Stimulated activated CD4-positive, alpha-beta T cell treated with anti-CD3 and anti-CD28 coated beads, TNF-alpha, amount 100 ng/mL, for 48 hours (primary cell): ENCODE measurements at places on chromosomes 11 and 22.

DNA sequence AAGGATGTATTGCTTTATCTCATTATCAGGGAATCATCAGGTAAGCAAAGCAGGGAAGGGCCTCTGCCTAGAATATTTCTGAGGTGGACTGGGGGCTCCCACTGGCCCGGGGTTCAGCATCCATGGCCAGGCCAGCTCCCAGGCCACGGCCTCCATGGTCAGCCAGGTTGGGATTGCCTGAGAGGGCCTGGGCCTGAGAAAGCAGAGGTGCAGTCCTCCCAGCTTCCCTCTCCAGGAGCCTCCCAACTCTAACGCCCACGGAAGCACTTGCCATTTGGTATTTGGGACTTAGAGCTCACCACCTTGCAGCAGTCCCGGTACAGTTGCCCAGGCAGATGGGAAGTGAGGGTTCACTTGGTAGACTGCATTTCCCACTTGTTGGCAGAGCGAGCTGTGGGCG lies 12.7 kb downstream of the DGAT2 start:
- DNase-seq: no peak

GRCh38 chr11:18245396-18245795 lies 3.1 kb downstream of the SAA2 start:
- no peak for DNase-seq

- no peak for DNase-seq
These were observed 2.7 kb downstream of the SLC43A1 start for GRCh38 chr11:57512646-57513451.

- DNase-seq: no peak
These were observed 11.9 kb upstream of the SH3BP1 start for GRCh38 chr22:37627545-37627944.

- no peak for DNase-seq
These were observed 18.4 kb downstream of the OR2AT4 start for GRCh38 chr11:75078233-75078632.

- DNase-seq: no peak
These were observed 116.2 kb downstream of the ETS1 start for GRCh38 chr11:128471138-128471661.

GRCh38 chr11:45599161-45599943 lies 66.1 kb downstream of the CHST1 start:
- no peak for DNase-seq

- no peak for DNase-seq
These were observed 8.6 kb downstream of the CDPF1 start for GRCh38 chr22:46241396-46242007.

DNA sequence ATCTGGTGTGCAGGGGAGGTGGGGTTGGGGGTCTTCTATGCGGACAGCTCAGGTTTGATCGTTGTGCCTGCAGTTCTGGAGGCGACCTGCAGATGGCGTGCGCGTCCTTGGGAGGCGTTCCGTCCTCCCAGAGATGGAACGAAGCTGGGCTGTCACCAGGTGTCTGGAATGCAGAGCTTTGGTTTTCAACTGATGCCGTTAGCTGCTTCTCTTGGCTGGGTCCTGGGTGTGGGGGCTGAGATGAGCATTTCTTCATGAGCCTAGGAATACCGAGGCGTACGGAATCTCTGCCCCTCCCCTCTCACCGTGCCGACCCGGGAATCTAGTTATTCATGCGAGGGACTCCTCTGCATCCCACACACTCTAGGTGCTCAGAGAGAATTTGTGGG lies 98.6 kb downstream of the CEP164 start:
- DNase-seq: peak; percentile 59

- no peak for DNase-seq
These were observed 28.2 kb upstream of the CCDC81 start for GRCh38 chr11:86346513-86346912.

GRCh38 chr22:19466126-19466716 lies 12.8 kb downstream of the UFD1 start:
- no peak for DNase-seq

DNA sequence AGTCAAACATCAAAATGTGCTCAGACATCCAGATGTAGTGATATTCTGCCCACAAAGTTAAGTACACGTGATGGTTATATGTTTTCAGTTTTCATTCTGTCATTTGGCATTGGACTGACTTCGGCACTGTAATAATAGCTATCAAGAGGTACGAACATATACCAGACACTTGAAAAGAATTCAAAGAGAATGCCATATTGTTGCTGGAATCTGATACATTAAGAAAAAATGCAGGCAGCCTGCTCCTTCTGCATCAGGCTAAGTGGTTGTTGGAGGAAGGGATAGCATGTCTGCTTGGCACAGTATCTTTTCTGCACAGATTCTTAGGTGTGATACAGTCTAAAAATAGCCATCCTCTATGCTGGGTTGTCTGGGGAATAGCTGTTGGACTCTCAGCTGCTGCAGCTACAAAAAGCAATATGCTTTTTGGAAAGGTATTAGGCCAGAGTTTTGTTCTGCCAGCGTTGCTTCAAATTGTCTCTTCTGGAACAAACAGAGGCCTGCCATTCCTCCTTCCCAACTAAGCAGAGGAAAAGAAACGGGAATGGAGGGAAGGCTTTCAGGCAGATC lies 892.6 kb downstream of the TBC1D22A start:
- no peak for DNase-seq

- no peak for DNase-seq
These were observed 32.9 kb upstream of the DLAT start for GRCh38 chr11:111992206-111992855.

DNA sequence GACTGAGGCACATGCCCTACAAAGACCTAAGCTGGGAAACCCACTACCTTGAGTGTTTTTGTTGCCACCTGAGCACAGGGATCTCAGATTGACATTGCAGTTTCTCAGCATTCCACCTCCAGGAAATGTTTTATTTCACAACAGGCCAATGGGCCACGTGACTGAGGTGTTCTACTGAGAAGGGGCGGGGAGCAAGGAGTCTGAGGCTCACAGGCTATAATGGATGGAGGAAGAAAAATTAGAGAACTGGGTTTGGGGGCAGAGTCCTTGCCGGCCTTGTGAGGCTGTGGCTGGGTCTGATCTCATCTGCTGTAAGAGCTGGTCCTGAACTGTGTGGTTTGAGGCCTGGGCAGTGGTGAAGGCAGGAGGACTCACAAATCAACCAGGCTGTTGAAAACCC lies 40.7 kb downstream of the ZNF202 start:
- DNase-seq: no peak
